IMR-90 (cell line): ENCODE measurements at places on chromosomes 12 and 14.

GRCh38 chr14:58677996-58678395 lies 40.2 kb downstream of the DACT1 start:
- no peak for DNase-seq

- DNase-seq, result no peak
These were observed 598.8 kb downstream of the C12orf50 start for GRCh38 chr12:87430444-87430843.

GRCh38 chr14:64845878-64846277 lies 33.8 kb downstream of the SPTB start:
- peak; percentile 64 for DNase-seq

DNA sequence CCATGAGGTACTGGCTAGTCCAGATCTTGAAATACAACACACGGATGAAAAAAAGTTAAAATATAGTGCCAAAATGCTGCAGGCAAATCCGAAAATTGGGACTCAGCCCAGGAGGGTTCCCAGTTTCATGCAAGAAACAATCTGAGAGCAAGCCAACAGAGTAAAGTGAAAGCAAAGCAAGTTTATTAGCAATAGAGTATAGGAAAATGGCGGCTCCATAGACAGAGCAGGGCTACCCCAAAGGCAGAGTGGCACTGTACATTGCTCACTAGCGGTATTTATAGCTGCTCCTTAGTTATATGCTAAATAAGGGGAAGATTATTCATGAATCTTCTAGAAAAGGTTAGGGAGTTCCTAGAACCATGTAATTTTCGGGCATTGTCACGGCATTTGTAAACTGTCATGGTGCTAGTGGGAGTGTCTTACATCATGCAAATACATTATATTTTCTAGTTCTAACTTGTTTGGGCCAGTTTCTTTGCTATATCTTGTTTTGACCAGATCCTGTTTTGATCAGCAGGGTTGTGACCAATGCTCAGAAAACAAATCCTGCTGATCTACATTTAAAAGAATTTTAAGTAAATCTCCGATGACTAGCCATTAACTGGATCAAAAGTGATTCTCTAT lies 29.1 kb downstream of the RECQL start:
- DNase-seq, result no peak

DNA sequence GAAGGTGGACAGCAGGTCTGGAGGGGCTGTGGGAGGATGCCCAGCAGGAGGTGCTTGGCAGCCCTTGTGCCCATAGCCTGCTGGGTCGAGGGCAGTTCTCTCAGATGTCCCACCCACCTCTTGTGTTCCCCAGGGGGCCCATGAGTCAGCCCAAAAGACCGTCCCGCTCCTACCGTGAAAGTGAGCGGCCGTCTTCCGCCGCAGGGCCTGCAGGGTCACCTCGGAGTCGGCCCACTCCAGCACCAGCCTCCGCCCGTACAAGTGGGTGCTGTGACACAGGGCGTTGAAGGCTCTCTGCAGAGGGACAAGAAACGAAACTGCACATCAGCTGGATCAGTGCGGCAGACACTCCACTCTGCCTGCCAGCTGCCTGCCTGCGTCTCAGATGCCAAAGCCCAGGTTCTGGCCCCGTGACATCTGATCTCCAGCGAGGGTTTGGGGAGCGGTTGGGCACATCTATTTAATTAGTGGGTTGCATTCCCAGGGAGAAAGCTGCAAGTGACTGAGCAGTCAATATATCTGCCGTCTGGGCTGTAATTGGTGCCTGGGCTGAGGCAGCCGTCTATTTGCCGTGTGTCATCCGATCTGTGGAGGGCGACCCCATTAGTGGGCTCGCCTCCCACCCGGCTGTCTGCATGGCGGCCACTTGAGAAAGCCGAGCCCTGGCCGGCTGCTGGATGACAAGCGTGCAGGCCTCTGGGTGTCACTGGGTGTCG lies 121.5 kb downstream of the RBM19 start:
- DNase-seq, result no peak

- no peak for DNase-seq
These were observed 264.4 kb downstream of the DPF3 start for GRCh38 chr14:72629534-72629933.

- DNase-seq, result peak; percentile 53
These were observed 2.2 kb downstream of the NCKAP5L start for GRCh38 chr12:49825971-49826421.

GRCh38 chr14:32682214-32682613 lies 256.5 kb upstream of the NPAS3 start:
- DNase-seq, result no peak

DNA sequence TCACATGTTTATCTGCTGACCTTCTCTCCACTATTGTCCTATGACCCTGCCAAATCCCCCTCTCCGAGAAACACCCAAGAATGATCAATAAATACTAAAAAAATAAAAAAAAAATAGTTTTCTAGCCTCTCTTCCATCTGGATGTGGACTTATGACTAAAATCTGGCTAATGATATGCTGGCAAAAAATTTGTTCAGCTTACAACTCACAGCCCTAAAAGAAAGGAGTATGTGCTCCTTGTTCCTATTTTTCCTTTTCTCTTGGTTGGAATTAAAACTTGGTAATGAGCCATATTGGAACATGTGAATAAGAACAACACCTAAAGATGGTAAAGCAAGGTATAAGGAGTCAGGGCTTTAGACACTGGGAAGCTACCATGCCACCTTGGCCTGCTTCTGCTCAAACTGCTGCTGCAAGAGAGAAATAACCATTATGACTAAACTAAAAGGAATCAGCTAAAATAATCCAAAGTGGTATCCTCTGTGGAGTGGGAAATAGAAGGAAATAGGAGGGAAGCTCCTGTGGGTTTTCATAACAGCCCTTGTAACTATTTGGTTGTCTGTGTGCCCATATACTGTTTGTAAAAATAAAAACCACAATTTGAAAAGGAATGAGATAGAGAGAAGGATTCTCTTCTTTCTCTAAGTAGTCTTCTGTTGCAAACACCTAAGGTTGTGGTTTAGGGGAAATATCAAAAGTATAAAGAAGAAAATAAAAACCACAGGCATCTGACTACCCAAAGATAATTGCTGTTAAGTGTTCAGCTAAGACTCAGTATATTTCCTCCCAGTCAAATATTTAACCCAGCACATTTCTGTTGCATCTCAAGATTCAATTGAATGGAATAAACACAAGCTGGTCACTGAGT lies 53.8 kb downstream of the SDR9C7 start:
- no peak for DNase-seq

DNA sequence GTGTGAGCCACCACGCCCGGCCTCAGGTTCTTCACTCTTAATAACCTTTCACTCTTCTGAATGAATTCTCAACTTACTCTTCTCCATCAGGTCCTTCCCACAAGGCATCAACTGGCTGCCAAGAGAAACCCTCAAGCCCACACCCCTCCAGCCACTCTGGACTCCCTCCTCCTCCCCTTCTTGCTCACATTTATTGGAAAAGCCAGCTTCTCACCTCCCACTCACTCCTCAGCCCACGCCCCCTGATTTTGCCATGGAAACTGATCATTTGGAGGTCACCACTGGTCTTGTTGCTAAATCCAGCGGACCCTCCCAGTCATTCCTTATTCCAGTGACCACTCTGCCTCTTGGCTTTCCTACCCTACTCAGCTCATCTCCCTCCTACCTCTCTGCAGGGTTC lies 17.4 kb upstream of the ACVR1B start:
- no peak for DNase-seq

- DNase-seq, result no peak
These were observed 32.9 kb downstream of the NIN start for GRCh38 chr14:50798048-50798421.

- peak; percentile 96 for DNase-seq
These were observed 58.1 kb downstream of the PLEKHG3 start for GRCh38 chr14:64762044-64763034.

DNA sequence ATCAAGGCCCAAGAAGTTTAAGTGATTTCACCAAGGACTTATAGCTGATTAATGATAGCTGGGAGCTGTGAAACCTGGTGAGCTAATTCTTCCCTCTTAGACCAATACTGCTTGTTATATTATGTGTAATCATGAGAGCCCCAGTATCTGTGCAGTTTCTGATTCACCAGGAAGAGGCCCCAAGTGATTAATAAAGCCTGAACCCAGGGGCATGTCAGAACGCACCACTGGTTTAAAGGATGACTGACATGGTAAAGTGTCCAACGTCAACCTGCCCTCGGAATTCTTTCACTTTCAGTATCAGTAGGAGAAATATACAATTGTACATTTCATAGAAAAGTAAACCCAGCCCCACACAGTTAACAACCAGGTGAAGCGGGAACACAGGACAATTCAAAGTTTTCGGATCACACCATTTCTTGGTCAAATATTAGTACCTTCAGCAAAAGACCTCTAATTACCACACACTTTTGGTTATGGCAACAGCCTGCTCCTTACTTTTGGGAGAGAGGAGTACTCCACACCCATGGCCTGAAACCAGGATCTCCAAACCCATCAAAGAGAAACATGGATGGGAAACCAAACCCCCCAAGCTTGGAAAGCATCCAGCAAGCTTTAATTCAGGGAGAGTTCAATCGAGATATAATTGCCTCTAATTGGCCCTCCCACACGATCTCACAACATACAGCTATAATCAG lies 28.5 kb downstream of the TMCC3 start:
- DNase-seq, result peak; percentile 47

- peak; percentile 76 for DNase-seq
These were observed 71.9 kb downstream of the DYRK2 start for GRCh38 chr12:67720351-67720856.

GRCh38 chr12:104519190-104520019 lies 62.7 kb downstream of the CHST11 start:
- DNase-seq, result no peak

DNA sequence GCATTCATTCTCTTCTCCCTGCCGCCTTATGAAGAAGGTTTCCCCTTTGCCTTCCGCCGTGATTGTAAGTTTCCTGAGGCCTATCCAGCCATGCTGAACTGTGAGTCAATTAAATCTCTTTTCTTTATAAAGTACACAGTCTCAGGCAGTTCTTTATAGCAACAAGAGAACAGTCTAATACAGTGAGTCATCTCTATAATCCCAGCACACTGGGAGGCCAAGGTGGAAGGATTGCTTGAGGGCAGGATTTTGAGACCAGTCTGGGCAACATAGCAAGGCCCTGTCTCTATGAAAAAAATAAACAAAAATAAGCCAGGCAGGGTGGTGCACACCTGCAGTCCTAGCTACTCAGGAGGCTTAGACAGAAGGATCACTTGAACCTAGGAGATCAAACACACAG lies 259.9 kb downstream of the CEP128 start:
- DNase-seq, result peak; percentile 23

DNA sequence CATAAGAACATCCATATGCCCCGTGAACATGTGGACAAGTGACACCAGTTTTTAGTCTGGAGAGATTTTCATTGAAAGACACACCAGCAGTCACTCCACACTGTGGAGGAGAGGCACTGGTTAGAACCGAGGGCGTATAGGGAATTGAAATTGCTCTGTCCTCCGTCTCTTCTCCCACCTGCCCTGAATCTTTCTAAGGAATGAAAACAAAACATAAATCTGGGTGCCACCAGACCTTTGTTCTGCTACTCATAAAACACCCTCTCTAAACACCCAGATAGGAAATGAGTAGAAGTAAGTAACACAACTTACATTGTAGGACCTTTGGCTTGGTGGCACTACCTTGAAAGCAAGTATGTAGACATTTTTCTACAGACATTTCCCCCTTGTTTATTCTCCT lies 37.1 kb upstream of the STON2 start:
- no peak for DNase-seq

- DNase-seq, result no peak
These were observed 282.6 kb downstream of the SOX5 start for GRCh38 chr12:23666866-23667265.

DNA sequence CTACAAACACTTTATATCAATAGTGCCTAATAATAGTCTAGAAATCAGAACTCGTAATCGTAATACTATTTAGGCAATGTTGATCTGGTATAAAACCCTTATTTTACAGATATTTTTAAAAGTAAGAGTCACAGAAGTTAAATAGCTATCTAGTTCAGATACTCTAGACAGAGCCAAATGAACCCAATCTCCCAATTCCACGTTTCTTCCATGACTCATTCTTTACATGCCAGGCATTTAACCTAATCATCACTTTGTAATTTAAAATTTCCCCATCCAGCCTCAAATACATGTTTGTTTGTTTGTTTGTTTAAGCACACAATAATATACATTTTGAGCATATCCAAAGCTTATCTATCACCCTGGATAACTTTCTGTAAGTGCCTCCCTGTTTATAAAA lies 36.4 kb upstream of the GARIN6 start:
- DNase-seq, result no peak

GRCh38 chr12:77965790-77966189 lies 135.1 kb downstream of the NAV3 start:
- peak; percentile 17 for DNase-seq

GRCh38 chr14:23321572-23322547 lies 603 bp downstream of the PABPN1 start:
- peak; percentile 54 for DNase-seq

DNA sequence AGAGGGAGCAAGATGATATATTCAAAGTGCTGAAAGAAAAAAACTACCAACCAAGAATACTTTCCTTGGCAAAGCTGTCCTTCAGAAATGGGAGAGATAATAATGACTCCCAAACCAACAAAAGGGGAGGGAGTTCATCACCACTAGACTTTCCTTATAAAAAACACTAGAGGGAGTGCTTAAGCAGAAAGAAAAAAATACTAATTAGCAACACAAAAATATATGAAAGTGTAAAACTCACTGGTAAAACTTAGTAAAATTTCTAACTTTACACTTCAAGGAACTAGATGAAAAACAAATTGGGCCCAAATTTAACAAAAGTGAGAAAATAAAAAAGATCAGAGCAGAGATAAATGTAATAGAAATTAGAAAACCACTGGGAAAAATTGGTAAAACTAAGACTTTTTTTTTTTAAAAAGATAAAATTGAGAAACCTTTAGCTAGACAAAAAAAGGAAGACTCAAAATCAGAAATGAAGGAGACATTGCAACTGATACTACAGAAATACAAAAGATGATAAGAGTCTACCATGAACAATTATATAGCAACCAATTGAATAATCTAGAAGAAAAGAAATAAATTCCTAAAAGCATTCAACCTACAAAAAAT lies 60.4 kb upstream of the FAR2 start:
- DNase-seq, result peak; percentile 16

DNA sequence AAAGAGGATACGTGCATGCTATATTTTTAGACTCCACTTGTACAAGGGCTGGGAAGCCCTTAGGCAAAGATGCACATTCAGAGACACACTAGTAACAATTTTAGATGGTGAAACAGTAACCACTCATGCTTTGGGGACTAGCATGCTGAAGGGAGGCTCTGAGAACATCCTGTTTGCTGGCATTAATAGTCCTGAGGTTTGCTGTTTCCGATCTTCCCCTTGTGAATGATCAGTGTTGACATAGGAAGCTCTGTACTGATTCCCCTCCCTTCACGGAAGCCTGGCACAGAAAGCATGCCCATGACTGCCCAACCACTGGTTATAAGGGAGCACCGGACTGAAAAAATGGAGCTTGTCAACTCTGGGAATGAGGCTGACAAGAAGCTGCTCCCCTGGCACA lies 164.6 kb downstream of the GCH1 start:
- no peak for DNase-seq
